Fibroblast of skin of abdomen (primary cell): ENCODE measurements at places on chromosomes 7 and 10.
A peak's percentile ranks its signal among the peaks of the same experiment; 100 is the strongest.

DNA sequence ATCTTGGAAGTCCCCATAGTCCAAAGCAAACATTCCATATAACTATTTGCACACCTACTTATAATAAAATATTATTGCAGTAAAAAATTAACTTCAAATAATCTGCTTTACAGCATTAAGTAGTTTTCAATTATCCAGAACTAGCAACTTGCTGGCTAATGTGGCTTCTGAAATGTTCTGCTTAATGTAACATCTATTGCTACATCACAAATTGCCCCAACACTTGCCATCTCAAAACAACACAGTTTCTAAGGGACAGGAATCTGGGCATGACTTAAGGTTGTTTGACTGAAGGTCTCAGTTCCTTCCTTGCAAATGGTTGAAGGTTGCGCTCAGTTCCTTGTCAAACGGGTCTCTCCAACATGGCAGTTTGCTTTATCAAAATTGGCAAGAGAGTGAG, 378.5 kb upstream of the SEMA3C start:
- no peak for DNase-seq

DNA sequence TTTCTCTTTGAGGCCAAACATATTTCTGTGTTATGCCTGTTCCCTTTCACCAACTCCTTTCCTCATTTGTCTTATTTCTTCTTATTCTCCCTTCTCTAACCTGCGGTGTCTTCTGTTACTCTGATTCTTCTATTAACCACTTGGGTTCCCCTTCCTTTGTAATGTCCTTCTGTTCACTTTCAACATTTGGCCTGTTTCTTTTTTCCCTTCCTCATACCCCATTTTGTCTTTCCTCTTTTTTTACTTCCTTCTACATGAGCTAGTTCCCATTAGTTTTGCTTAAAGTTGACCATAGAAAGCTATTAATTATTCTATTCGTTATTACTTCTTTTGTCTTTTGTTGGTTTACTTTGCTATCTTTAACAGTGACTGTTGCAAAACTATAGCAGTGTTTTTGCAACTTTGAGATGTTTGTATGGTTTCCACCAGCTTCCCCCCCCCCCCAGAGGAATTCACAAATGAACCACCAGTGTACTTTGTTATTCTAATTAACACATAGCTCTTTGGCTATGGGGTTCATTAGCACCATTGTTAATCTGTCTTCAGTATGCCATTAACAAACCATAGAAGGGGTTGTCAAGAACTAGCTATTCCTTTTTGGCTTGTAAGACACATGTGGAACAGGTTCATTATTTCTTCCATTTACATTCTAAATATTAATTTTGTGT, 2.9 kb downstream of the LRGUK start:
- DNase-seq, result no peak

DNA sequence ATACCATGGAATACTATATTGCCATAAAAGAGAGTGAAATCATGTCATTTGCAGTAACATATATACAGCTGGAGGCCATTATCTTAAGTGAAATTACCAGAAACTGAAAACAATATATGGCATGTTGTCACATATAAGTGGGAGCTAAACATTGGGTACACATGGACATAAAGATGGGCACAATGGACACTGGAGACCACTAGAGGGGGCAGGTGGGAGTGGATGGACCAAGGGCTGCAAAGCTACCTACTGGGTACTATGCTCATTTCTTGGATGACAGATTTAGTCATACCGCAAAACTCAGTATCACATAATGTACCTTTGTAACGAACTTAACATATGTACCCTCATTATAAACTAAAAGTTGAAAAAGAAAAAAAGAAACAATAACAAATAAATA, 1167.6 kb downstream of the NXPH1 start:
- DNase-seq, result no peak

GRCh38 chr7:22697876-22698606, 29.0 kb upstream of the IL6 start:
- DNase-seq, result no peak

- peak; percentile 75 for DNase-seq
Observed at GRCh38 chr10:114995468-114996247, 57.7 kb downstream of the TRUB1 start.
